ENCODE measurements at places on chromosomes 12 and 14. TPM values are rescaled to one million over a fixed set of nuclear protein-coding genes. Genes with fewer than 3 reads are reported as not detected.

ZC2HC1C gene
- 2.5 TPM for total RNA-seq

ENDOU gene
- total RNA-seq: 0.43 TPM

DNA sequence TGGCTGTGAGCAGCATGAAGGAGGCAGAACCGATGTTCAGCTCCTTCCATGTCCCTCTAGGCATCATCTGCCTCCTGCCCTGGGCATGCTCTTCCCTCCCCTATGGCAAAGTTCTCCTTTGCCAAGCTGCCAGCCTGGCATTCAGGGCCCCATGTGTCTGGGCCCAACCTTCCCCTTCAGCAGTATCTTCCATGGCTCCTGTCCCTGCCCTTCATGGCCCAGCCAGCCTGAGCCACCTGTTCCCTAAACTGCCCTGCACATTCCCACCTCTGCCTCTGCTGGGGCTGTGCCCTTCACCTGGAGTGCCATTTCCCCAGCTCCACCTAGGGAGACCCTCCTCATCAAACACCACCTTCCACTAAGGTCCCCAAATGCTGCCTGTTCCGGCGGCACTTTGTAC, 74.0 kb upstream of the TCL1A start:
- no peak for DNase-seq
- H3K27ac ChIP-seq: no peak overlapping the region
- H3K4me3 ChIP-seq: no peak overlapping the region
- no peaks in the 10 kb centered on the region for H3K27me3 ChIP-seq

- no peaks in the 10 kb centered on the region for H3K27me3 ChIP-seq
- H3K4me1 ChIP-seq: peaks cover 37% of the 10 kb centered on the region
- peak overlapping the region; percentile 34 for H3K27ac ChIP-seq
- no peak overlapping the region for H3K4me3 ChIP-seq
- no peak for DNase-seq
- H3K36me3 ChIP-seq: no peaks in the 10 kb centered on the region
Observed at GRCh38 chr12:52243856-52244614, 11.0 kb downstream of the KRT7 start.

DNA sequence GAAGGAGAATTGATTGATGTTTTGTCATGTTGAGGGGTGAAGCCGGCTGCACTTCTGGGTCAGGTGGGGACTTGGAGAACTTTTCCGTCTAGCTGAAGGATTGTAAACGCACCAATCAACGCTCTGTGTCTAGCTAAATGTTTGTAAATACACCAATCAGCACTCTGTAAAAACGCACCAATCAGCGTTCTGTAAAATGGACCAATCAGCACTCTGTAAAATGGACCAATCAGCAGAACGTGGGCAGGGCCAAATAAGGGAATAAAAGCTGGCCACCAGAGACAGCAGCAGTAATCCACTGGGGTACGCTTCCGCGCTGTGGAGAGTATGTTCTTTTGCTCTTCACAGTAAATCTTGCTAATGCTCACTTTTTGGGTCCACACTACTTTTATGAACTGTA, 384.1 kb downstream of the FOXG1 start:
- H3K4me3 ChIP-seq: no peak overlapping the region
- H3K27ac ChIP-seq: no peak overlapping the region
- H3K36me3 ChIP-seq: no peaks in the 10 kb centered on the region
- DNase-seq: no peak

GRCh38 chr12:4269279-4269991, 4.1 kb upstream of the CCND2 start:
- H3K27me3 ChIP-seq: peaks cover 25% of the 10 kb centered on the region
- H3K27ac ChIP-seq: no peak overlapping the region
- DNase-seq: peak; percentile 81

DNA sequence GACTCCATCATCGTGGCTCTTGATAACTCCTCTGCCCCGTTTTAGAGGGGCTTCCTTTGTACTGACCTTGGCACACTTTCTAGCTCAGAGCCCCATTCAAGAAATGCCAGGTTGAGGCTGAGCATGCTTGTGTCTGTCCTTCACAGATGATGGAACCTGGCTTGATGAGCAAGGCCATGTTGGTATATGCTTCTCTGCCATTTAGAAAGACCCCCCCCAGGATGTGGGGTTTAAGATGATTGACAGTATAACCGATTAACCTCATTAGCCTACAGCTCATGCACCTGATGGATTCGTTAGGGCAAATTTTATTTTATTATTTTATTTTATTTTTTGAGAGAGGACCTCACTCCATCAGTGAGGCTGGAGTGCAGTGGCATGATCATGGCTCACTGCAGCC, 21.0 kb downstream of the BATF start:
- H3K27me3 ChIP-seq: no peaks in the 10 kb centered on the region
- H3K4me1 ChIP-seq: no peaks in the 10 kb centered on the region
- H3K36me3 ChIP-seq: no peaks in the 10 kb centered on the region
- no peak overlapping the region for H3K4me3 ChIP-seq
- no peak overlapping the region for H3K27ac ChIP-seq
- no peak for DNase-seq

- peaks cover 7% of the 10 kb centered on the region for H3K4me1 ChIP-seq
- no peak overlapping the region for H3K4me3 ChIP-seq
- H3K27ac ChIP-seq: no peak overlapping the region
- H3K27me3 ChIP-seq: no peaks in the 10 kb centered on the region
- H3K36me3 ChIP-seq: no peaks in the 10 kb centered on the region
Observed at GRCh38 chr12:112001576-112001975, 11.4 kb downstream of the TMEM116 start.

- no peak overlapping the region for H3K4me3 ChIP-seq
- DNase-seq: no peak
- no peaks in the 10 kb centered on the region for H3K27me3 ChIP-seq
- peaks cover 77% of the 10 kb centered on the region for H3K4me1 ChIP-seq
Observed at GRCh38 chr14:68476212-68477109, 316.4 kb downstream of the ZFP36L1 start.

DNA sequence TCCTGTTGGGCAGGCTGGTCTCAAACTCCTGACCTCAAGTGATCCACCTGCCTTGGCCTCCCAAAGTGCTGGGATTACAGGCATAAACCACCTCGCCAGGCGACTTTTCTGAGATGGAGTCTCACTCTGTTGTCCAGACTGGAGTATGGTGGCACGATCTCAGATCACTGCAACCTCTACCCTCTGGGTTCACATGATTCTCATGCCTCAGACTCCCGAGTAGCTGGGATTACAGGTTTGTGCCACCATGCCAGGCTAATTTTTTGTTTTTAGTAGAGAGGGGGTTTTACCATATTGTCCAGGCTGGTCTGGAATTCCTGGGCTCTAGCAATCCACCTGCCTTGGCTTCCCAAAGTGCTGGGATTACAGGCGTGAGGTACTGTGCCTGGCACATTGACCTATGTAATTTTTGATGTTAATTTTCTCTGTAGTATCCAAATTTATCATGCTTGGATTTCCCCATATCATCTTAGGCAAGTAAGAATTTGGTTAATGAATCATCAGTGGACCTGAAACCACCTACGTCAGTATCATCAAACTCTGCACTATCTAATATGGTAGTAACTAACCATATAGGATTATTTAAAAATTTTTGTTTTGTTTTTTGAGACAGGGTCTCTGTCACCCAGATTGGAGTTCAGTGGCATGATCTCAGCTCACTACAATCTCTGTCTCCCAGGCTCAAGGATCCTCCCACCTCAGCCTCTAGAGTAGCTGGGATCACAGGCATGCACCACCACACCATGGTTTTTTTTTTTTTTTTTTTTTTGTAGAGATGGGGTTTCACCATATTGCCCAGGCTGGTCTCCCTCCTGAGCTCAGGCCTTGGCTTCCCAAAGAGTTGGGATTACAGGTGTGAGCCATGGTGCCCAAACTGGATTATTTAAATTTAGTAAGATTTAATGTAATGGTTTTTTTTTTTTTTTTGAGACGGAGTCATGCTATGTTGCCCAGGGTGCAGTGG, 11.9 kb upstream of the ATP5F1B start:
- no peak for DNase-seq
- no peaks in the 10 kb centered on the region for H3K27me3 ChIP-seq
- no peak overlapping the region for H3K27ac ChIP-seq
- H3K36me3 ChIP-seq: no peaks in the 10 kb centered on the region
- H3K4me1 ChIP-seq: peaks cover 7% of the 10 kb centered on the region

- H3K36me3 ChIP-seq: no peaks in the 10 kb centered on the region
- no peak overlapping the region for H3K27ac ChIP-seq
- H3K4me3 ChIP-seq: no peak overlapping the region
Observed at GRCh38 chr12:1542599-1542998, 51.8 kb downstream of the FBXL14 start.

- H3K27me3 ChIP-seq: no peaks in the 10 kb centered on the region
- no peaks in the 10 kb centered on the region for H3K36me3 ChIP-seq
Observed at GRCh38 chr12:105272152-105272551, 36.2 kb upstream of the APPL2 start.

CCDC197 gene
- total RNA-seq: not detected

DNA sequence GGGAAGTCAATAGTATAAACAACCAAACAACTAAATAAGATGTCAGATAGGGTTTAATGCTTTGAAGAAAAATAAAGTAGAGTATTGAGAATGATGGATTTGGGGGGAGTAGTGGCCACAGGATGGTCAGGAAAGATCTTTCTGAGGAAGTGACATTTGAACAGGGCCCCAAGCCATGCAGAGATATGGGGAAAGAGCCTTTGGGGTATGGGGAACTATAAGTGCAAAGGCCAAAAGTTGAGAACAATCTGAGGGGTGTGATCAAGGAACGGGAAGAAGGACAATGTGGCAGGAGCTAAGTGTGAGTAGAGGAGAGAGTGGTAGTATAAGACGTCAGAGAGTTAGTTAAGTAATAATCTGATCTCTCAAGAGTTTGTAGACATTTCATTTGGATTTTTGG, 1.3 kb downstream of the MRPS35 start:
- H3K36me3 ChIP-seq: no peaks in the 10 kb centered on the region
- no peaks in the 10 kb centered on the region for H3K4me1 ChIP-seq
- no peak for DNase-seq
- H3K4me3 ChIP-seq: peak overlapping the region; percentile 73
- H3K27me3 ChIP-seq: no peaks in the 10 kb centered on the region

NPFF gene
- not detected for total RNA-seq

DNA sequence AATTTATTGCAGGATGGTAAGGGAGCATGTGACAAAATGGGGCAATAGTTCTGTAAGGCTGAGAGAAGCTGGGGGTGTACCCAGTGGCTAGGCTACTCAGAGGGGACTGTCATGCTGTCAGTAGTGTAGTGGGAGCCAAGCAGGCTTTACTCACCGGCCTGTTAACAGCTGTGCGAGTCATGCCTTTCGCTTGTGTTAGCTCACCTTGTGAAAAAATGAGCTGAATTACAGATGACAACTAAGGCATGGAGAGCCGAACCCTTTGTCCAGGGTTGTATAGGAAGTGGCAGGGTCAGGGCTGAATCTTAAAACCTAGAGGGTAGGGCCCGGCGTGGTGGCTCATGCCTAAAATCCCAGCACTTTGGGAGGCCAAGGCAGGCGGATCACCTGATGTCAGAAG, 37.9 kb downstream of the SH2B3 start:
- H3K4me1 ChIP-seq: no peaks in the 10 kb centered on the region
- H3K36me3 ChIP-seq: peaks cover 2% of the 10 kb centered on the region
- H3K4me3 ChIP-seq: no peak overlapping the region
- H3K27ac ChIP-seq: peak overlapping the region; percentile 87
- no peak for DNase-seq

SIRT4 gene
- total RNA-seq: 3.6 TPM

PAH gene
- total RNA-seq: 5.1 TPM

GRCh38 chr14:79256380-79256779, 954.9 kb downstream of the DIO2 start:
- DNase-seq: no peak
- H3K27me3 ChIP-seq: no peaks in the 10 kb centered on the region
- no peak overlapping the region for H3K27ac ChIP-seq
- no peak overlapping the region for H3K4me3 ChIP-seq
- H3K36me3 ChIP-seq: no peaks in the 10 kb centered on the region

DNA sequence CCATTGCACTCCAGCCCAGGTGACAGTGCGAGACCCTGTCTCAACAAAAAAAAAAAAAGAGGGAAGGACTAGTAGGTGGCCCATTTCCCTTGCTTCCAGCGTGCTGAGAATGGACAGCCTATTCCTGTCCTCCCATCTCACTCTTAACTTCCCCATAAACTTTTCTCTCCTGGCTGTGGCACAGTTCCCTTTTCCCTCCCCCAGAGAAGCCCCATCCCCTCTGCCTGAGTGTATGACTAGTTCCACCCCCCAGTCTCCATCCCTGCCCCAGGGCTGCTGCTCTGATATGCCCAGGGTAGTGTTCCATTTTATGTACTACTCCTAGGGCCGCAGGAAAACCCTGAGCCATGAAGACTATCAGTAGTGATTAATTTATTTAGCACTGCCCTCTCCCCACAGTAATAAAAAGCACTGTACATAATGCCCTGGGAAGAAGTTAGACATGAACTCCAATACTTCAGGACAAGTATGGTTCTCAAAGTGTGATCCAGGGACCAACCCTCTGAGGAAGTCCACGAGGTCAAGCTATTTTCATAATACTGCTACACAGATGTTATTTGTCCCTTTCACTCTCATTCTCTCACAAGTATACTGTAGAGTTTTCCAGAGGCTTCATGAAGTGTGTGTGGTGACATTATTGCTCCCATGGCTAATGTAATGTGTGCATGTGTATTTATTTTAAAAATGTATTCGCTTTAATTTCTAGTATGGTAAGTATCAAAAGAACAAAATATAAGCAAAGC, 11.5 kb upstream of the CHD4 start:
- no peak for DNase-seq
- no peak overlapping the region for H3K27ac ChIP-seq
- no peaks in the 10 kb centered on the region for H3K36me3 ChIP-seq
- H3K27me3 ChIP-seq: no peaks in the 10 kb centered on the region

GRCh38 chr12:88691811-88692210, 111.5 kb upstream of the KITLG start:
- DNase-seq: no peak
- H3K4me1 ChIP-seq: no peaks in the 10 kb centered on the region
- no peak overlapping the region for H3K4me3 ChIP-seq
- H3K27ac ChIP-seq: no peak overlapping the region
- H3K36me3 ChIP-seq: no peaks in the 10 kb centered on the region
- H3K27me3 ChIP-seq: no peaks in the 10 kb centered on the region

DNA sequence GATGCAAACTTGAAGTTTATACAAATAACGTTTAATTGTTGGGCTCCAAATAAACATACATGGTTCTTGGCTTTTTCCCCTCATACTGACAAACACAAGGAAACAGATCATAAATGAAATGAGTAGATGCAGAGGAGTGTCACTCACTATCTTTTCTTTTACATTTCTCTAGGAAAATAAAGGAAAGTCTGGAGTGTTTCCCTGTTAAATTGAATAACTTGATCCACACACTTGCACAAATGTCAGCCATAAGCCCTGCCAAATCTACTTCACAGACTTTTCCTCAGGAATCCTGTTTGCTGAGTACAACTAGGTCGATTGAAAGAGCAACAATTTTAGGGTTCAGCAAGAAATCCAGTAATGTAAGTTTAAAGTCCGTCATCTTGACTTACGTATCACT, 175.3 kb downstream of the PLCZ1 start:
- DNase-seq: no peak
- H3K4me1 ChIP-seq: no peaks in the 10 kb centered on the region
- no peak overlapping the region for H3K27ac ChIP-seq
- no peaks in the 10 kb centered on the region for H3K27me3 ChIP-seq
- H3K36me3 ChIP-seq: no peaks in the 10 kb centered on the region

TMPRSS12 gene
- not detected for total RNA-seq
